ENCODE measurements at places on chromosomes 7 and 10.

DNA sequence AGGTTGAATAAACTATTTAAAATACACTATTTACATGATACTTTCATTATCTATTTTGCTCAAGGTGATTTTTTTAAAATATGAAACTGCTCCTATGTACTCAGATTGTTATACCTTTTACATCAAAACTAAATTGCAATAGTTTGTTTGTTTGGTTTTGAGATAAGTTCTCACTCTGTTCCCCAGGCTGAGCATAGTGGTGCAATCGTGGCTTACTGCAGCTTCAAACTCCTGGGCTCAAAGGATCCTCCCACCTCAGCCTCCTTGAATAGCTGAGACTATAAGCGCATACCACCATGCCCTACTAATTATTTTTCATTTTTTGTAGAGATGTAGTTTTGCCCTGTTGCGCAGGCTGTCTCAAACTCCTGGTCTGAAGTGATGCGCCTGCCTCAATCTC is 12.7 kb downstream of the TAS2R60 start:
- DNase-seq = no peak

DNA sequence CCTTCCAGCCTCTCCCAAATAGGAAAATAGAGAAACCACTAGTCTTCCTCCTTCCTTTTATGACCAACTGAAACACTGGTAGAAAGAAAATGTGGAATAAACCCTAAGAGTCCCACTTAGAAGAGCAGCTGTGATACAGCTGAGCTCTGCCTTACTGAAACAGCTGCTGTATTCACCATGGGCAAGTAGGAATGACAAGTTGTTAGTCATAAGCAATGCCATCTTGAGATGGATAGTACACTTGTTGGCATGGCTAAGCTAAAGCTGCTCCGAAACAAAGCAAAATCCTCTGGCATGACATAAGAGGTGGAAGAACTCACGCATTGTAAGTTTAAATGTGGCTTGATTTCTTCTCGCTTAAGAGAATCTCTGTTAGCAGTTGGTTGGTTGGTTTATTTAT is 48.3 kb upstream of the TMEM236 start:
- DNase-seq = no peak

DNA sequence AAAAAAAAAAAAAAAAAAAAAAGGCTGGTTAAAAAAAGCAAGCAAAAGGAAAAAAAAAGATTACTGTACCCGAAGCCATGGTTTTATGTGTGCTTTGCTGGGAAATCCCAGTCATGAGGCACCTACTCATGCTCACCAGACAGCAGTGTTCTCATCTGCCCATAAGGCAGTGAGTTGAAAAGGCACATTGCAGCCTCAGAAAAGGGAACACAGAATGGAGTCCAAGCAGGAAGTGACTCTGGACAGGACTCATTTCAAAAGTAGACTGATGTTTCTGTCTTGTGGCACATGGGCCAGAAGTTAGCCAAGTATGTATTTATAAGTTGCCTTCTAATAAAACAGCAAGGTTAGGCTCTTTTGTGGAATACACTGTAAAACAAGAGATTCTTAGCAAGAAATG is 40.2 kb downstream of the PDSS1 start:
- DNase-seq = no peak

- no peak for DNase-seq
These were observed 4.8 kb upstream of the PRRT4 start for GRCh38 chr7:128366300-128366699.

- no peak for DNase-seq
These were observed 23.9 kb downstream of the STRIP2 start for GRCh38 chr7:129458171-129458570.

DNA sequence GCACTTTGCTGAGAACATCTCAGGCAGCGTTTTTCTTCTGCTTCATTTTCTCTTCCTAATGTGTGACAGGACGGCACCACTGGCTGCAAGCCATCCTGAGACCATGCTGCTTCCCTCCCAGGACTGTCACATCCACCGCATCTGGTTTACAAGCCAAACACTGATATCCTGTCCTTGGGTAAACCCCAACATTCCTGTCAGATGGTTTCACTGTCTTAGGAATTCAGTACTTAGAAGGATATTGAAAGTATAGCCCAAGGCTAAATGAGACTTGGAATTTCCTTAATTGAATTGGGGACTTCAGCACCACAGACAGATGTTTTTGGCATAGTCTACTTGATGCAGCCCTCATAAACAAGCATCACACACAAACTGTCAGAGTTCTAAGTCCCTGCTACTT is 74.2 kb upstream of the PLXNA4 start:
- DNase-seq = no peak

DNA sequence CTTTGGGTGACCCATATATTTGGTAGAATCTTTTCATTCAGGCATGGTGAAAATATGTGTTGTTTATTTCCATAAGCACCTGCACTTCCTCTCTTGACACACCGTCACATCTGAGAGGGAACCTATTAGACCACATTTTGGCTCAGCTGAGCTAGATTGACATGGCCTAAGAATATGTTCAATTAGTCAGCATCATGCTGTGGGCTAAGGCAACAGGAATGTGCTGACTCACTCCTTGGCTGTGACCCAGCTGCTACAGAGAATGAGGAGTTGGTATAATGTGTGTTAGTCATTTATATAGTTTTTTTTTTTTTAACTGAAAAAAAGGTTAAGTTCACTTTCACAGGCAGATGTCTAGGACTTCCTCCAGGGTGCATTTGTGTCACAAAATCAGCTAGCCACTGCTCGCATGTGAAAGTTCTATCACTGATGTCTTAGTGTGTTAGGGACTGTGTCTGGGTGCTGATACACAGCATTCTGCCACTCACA is 180.6 kb downstream of the SEMA3E start:
- no peak for DNase-seq

- DNase-seq = no peak
These were observed 44.2 kb upstream of the PIK3AP1 start for GRCh38 chr10:96764425-96765060.

DNA sequence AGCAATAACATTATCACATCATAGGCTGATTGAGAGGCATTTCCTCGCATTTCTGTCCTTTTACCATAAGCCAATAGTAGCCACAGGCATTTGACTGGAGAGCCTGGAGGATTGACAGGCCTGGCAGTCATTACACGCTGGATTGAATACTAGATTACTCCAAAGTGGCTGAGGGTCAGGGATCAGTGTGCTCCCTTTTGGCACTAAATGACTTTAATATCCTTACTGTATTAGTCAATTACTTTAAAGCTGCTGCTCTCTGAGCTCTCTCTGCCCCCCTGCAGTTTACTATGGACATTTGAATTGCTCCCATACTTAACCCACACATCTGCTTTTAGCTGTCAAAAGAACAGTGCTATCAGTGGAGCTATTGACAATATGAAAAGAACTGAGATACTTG is 302.0 kb downstream of the TFEC start:
- no peak for DNase-seq

- DNase-seq = peak; percentile 76
These were observed 24.9 kb upstream of the PITRM1 start for GRCh38 chr10:3197348-3198003.

DNA sequence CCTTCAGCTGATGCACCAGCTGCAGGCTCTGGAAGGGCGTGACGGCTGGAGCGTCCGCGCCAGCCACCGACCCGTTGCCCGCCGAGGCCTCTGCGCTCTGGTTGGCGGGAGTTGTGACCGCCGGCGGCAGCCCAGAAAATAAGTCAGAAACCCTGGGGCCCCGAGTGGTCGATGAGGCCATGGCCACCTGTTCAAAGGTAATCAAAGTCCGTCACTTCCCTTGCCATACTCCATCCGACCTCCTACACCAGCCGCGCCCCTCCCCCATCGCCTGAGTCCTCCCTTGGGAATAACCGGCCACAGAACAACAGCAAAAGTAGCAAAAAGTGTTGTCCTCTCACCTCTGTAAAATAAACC is 406 bp downstream of the PRLHR start:
- no peak for DNase-seq

Data from stimulated activated CD8-positive, alpha-beta memory T cell treated with anti-CD3 and anti-CD28 coated beads, Interleukin-15, amount 100 ng/mL, for 48 hours (primary cell).